ENCODE measurements at places on chromosomes 13 and 19.

DNA sequence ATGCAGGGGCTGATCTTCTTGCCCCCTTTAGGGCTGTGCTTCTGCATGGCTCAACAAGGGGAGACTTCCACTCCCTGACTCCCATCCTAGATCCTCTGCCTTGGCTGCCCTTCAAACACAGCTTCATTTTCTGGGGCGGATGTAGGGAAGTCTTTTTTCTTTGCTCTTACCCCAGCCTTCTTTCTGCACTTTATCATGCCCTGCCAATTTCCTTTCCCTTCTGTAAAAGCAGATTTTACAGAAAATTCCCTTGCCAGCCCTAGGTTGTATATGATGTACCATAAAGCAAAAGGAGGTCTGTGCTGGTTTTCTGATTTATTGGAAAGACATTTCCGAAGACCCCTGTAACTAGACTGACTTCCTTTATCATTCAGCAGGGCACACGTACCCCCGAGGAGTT lies 283.4 kb downstream of the SHISA2 start:
- DNase-seq = no peak

- no peak for DNase-seq
Observed at GRCh38 chr13:88675347-88675996, 1004.3 kb downstream of the SLITRK5 start.

DNA sequence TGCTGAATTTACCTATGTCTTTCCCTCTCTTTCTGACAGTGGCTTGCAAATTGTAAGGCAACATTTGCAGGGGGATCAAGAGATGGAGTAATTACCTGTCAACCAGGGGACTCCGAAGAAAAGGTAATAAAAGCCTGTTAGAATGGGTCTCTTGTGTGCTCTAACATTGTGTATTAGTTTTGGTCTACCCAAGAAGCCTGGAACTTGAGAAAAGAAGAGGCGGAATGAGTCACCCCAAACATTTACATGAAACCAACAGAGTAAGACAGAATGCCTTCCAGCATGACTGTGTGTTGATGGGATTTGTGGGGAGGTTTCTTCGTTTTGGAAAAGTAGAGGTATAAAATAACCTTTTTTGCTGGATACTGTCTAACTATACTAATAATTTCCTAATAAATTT lies 36.7 kb downstream of the ZAR1L start:
- peak; percentile 73 for DNase-seq

DNA sequence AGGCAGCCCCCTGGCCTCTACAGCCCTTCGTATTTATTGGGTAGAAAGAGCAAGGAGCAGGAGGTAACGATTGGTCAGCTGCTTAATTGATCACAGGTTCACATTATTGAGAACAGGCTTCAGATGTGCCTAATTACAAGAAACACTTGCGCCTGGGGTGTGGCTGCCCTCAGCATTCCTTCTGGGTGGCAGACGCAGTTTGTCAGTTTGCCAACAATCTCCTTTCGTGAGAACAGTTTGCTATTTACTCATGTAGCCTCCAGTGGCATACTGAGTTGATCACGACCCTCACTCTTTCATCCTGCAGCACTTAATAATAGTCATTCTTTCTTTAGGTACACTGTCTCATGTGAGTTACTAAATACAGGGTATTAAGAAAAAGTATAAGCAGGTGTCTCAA lies 985.6 kb downstream of the SLITRK5 start:
- no peak for DNase-seq

DNA sequence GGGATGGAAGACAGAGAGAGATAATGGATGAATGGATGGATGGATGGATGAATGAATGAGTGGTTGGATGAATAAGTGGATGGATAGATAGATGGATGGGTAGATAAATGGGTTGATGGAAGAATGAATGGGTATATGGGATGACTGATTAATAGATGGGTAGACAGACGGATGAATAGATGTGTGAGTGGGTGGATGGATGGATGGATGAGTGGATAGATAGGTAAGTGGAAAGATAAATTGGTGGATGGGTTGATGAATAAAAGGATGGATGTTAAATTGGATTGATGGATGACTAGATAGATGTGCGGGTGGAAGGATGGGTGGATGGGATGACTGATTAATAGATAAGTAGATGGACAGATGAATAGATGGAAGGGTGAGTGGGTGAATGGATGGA lies 1.4 kb downstream of the CASP14 start:
- DNase-seq = no peak

- DNase-seq = no peak
Observed at GRCh38 chr19:30078381-30078910, 136.4 kb downstream of the URI1 start.

DNA sequence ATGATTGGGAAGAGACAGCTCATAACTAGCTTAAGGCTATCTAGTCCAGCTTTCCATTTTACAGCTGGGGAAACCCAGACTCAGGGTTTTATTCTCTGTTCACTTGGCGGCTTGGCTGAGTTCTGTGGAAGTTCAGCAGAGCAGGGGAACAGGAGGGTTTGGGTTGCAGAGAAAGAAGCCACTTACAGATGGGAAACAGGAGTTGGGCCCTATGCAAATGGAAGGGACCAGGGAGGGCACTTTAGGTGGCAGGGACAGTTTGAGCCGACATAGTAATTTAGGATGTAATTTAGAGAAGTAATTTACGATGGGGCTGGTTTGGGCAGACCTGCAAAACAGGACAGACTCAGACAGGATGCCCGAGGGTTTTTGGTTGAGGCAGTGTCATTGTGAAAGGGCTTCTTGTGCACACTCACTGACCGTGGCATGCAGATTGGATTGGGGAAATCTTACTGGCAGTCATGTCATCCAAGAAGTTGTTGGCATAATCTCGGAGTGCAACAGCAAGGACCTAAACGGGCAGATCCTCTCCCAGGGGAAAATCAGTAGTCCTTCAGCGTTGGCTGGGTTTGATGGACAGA lies 47.3 kb upstream of the GPR183 start:
- DNase-seq = no peak

GRCh38 chr13:106586648-106587166 lies 18.8 kb upstream of the ARGLU1 start:
- no peak for DNase-seq

DNA sequence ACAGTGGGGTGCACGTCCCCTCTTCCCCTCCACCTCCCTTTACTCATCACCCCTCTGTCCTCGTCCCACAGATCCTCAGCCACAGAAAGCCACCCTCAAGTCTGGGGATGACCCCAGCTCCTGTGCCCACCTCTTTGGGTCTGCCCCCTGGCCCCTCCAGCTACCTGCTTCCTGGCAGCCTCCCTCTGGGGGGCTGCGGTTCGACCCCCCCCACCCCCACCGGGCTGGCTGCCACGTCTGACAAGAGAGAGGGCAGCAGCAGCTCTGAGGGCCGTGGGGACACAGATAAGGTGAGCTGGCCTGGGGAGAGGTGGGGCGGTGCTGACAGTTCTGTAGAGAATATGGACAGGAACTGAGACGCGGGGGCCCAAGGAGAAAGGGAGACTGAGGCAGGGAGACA lies 11.1 kb downstream of the IRF3 start:
- no peak for DNase-seq
